ENCODE measurements at places on chromosomes 1 and 21.

DNA sequence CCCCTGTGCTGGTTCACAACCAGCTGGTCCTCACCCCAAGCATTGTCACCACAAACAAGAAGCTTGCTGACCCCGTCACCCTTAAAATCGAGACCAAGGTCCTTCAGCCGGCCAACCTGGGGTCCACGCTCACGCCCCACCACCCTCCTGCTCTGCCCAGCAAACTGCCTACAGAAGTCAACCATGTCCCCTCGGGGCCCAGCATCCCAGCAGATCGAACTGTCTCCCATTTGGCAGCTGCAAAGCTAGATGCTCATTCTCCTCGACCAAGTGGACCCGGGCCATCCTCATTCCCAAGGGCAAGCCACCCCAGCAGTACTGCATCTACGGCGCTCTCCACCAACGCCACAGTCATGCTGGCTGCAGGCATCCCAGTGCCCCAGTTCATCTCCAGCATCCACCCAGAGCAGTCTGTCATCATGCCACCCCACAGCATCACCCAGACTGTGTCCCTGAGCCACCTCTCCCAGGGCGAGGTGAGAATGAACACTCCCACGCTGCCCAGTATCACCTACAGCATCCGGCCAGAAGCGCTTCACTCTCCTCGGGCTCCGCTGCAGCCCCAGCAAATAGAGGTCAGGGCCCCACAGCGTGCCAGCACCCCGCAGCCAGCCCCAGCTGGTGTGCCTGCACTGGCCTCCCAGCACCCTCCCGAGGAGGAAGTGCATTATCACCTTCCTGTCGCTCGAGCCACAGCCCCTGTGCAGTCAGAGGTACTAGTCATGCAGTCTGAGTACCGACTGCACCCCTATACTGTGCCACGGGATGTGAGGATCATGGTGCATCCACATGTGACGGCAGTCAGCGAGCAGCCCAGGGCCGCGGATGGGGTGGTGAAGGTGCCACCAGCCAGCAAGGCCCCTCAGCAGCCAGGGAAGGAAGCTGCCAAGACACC lies 40.6 kb downstream of the ZBTB17 start:
- no peak for DNase-seq

- DNase-seq: peak; percentile 70
Measured at GRCh38 chr1:69077633-69078032, 490.1 kb upstream of the LRRC7 start.

DNA sequence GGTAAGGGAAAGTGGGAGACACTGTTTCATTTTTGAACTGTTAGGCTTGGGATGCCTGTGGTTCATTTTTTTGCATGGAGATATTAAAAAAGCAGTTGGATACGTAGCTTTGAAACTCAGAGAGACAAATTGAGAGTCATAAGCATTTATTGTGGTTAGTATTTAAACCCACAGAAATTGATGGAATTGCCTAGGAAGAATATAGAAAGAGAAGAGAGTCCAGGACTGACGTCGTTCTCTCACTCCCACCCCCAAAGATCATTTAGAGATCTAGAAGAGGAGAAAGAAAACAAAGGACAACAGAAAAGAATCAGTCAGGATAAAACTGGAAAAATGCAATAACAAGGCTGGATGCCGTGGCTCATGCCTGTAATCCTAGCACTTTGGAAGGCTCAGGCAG lies 73.2 kb upstream of the BMP8A start:
- DNase-seq: no peak

DNA sequence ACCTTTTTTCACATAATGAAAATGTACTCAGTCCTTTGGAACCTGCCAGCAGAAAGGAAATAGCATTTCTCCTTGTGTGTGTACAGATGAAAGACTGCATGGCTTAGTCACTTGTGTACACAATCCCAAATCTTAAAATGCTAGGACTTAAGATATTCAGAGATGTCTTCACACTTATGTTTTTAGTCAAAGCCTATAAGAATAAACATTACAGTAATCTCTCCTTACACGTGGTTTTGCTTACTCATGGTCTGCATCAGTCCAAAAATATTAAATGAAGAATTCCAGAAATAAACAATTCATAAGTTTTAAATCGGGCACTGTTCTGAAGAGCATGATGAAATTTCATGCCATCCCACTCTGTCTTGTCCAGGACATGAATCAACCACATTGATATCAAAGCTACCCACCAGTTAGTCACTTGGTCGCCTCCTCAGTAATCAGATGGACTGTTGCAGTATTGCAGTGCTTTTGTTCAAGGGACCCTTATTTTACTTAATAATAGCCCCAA lies 75.7 kb upstream of the RRP15 start:
- DNase-seq: no peak

DNA sequence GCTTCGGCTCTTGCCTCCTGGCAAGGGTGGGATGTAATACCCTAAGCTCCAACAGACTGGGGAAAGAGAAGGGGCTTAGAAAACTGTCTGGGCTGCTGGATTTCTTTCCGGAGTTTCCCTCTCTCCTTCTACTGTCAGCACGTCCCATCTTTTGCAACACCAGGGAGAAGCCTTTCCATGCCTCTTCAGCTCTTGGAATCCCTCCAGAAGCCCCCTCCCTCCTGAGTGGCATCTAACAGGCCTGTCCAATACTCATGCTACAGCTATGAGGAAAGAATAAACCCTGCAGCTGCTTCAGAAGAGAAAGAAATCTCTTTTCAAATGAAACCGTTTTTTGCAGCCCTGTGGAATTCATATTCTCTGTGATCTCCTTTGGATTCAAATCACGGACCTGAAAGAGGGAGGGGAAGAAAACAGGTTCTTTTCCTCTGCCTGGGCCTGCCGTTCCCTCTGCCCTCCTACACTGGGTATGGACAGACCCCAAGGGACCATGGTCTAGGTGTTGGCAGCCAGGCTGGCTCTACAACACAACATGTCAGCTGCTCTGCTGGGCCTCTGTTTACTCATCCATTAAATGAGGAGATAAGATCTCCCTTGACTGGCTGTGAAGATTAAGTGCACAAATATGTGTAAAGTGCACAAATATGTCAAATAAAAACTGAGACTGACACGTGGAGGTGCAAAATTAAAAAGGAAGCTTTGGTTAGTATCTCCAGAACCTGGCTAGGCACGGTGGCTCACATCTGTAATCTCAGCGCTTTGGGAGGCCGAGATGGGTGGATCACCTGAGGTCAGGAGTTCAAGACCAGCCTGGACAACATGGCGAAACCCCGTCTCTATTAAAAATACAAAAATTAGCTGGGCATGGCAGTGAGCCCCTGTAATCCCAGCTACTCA lies 6.0 kb upstream of the CAPN2 start:
- no peak for DNase-seq

DNA sequence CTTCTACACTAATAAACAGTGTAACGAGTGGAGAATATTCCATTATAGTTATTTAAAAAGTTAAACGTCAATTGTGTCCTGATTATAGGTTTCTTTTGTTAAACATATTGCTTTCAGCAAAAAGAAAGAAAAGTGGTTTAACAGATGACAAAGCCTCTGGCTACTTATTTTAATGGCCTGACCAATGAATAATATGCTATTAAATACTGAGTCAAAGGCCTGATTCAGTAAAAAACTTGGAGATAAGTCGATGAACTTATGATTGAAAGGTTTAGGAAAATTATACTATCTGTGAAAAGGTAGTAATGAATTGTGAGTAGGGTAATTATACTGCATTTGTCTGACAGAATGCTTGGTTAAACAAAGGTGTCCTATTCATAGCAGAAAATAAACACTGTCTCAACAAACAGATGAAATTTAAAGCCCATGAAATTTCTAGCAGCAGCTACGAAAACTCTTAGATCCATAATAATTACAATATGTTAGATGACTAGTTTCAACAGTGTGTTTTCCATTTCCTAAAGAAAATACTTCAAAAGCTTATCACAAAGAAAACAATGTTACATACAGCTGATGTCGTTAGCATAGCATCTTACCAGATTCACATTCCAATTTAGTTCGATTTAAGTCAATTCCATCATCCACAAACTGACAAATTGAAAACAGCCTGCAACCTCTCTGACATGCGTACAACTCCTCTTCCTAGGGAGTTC lies 6.2 kb downstream of the TMEM59 start:
- no peak for DNase-seq

Measured in neural progenitor cell (in vitro differentiated cells).